ENCODE measurements at places on chromosomes 4 and X. TPM values are rescaled to one million over a fixed set of nuclear protein-coding genes. Genes with fewer than 3 reads are reported as not detected.
A peak's percentile ranks its signal among the peaks of the same experiment; 100 is the strongest.

DNA sequence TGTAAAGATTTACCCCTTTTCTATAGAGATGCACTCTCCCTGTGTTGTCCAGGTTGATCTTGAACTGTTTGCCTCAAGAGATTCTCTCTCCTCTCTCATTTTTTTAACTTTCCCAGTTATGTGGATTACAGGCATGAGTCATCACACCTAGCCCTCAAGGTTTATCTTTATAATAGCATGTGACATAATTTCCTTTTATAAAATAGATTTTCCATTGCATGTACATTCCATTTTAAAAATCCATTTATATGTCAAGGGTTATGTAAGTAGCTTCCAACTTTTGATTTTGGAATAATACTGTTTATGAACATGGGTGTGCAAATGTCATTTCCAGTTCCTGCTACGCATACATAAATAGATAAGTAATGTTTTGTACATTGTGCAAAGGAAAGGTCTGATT lies 20.6 kb downstream of the ZNF721 start:
- DNase-seq, result no peak

GASK1B gene
- total RNA-seq, result 1.1 TPM

GRCh38 chr4:54254915-54255246 lies 25.8 kb downstream of the PDGFRA start:
- DNase-seq, result no peak

GRCh38 chr4:87895964-87896621 lies 63.3 kb downstream of the MEPE start:
- no peak for DNase-seq

TMEM47 gene
- total RNA-seq, result not detected

- DNase-seq, result no peak
Observed at GRCh38 chrX:77442728-77443127, 4.5 kb upstream of the FGF16 start.

GRCh38 chr4:64940698-64941097 lies 531.4 kb upstream of the TECRL start:
- no peak for DNase-seq

DNA sequence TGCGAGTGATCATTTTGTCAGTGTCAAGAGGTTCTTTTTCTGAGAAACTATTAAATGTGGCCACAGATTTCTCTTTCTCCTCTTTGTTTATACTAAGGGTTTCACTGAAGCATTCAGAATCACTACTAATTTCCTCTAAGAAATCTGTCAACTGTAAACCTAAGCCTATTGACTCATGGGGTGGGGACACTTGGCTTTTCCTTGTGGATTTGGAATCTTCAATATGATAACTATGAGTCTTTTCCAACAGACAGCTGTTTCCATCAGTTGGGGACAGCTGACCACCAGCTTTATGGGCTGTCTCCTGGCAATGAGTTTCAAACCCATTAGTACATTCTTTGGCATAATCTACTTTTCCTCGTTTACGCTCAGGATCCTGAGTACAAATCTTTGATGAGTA lies 13.8 kb downstream of the PGRMC1 start:
- DNase-seq, result no peak

- DNase-seq, result no peak
Observed at GRCh38 chrX:8848441-8848840, 47.3 kb upstream of the FAM9A start.

DNA sequence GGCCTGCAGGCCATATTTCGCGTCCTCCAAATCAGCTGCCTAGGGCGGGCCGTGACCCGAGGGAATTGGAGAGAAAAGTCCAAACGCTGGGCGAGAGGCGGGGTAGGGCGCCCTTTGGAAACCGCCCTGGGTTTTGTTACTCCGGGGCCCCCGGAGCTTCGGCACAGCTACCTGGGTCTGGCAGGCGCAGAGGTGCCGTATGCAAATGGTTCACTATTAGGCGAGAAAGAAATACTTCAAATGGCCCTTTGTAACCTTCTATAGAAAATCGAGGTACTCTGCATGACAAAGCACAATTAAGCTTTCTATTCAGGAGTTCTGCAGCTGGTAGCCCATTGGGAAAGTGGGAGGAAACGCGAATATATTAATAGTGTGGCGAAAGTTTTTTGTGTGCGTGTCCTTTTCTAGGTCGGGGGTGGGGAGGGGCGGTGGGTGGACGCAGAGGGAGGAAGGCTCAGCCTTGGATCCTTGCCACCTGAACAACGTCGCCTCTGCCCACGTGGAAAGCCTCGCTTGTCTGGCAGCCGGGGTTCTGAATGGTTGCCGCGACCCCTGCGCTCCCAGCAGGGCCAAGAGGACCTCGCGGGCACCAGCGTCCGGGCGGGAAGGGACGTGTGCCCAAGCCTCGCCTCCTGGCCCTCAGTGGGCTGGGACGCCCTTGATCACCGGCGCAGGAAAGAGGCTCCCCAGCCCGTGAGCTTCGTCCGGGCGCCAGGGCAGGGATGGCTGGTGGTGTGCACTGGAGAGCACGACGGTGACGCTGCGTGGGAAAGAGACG lies 9.5 kb downstream of the GSX2 start:
- DNase-seq, result no peak

DNA sequence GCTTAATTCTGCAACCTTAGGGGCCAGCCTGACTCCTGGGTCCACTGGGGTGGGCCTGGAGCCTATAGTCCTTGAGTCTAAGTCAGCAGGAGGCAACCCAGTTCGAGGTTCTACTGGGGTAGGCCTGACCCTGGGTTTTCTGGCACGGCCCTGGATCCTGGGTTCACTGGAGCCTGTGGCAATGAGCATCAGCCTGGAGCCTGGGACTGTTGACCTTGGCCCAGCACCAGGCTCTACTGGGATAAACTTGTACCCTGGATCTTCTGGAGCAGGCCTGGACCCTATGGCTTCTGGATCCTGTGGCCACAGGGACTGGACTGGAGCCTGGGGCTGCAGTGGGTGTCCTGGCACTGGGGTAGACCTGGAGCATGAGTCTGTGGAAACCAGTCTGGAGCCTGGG lies 874.3 kb upstream of the INTU start:
- no peak for DNase-seq

DNA sequence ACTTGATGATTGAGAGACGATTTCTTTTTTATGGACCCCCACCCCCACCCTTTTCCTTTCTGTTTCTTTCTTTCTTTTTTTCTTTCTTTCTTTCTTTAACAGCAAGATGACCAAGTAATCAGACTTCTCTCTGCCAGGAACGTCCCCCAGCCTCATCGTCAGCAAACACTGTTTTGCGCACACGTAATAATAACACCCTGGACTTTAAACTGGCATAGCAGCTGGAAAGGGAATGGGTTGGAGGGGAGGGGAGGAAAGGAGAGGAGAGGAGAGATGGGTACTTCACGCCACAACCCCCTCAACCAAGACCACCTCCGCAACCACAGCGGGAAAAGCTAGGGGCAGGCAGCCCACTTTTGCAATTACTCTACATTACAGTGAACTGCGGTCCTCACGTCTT lies 1.1 kb downstream of the GABRA2 start:
- no peak for DNase-seq

DNA sequence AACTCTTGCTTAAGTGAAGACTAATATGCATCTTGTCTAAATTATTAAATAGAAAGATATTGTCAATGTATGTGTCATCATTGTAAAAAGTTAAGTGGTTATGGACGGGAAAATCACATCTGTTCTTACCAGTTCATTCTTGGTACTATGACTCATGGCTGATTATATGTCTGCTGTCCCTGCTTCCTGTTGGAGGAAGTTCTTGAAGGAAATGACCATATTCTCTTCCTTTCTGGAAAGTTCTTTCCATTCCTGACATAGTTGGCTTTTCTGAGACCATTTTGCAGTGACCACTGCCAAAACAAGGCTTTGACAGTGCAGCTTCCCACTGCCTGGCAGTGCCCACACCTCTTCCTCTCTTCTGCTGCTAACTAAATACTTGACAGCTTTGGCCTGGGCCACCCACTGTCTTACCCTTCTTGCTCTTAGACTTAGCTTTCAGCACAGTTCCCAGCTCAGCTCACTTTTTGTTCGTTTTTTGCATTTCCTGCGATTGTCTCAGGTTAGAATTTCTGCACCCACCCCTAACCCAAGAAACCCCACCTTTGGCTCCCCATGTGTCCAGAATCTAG lies 13.2 kb upstream of the CLDN24 start:
- no peak for DNase-seq

DNA sequence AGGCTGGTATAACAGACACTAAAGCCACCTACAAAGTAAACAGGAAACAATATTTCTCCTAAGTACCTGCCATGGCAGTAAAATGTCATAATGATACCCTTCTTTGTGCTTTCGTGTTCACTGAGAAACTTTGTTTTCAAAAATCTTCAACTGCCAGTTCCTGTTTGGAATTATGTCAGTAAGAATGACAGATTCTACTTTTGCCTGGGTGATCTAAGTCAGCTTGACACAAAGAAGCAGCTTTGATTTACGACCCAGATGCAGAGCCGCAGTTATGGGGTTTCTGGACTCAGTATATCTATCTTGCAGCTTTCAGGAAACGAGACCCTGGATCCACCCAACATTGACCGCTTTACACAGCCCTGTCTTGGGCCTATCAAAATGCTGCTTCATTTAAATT lies 71.2 kb downstream of the SNX25 start:
- no peak for DNase-seq

DNA sequence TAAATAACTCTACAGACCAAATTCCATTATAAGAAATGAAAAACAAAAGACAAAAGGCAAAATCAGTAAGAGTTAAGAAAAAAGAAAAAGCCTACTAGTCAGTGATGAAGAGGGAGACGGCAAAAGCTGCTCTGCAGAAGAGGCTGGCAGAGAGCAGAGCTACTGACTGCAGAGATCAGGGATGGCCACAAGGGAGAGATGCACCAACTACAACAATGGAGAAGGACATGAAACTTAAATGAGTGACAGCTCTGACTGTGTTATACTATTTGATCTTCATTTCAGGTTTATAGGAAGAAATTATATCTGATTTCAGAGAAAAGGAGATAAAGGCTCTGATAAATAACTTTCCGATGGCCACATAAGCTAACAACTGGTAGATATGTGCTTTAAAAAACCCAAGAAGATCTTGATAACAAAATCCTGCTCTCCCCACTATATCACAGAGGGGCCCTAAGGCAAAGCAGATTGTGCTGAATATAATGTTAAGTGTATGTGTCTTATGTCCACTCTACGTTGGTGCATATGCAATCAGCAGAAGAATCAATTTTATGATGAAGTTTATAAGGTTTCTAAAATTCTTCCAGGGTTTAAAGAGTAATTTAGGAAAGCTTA lies 58.4 kb upstream of the COX18 start:
- DNase-seq, result peak; percentile 51

DNA sequence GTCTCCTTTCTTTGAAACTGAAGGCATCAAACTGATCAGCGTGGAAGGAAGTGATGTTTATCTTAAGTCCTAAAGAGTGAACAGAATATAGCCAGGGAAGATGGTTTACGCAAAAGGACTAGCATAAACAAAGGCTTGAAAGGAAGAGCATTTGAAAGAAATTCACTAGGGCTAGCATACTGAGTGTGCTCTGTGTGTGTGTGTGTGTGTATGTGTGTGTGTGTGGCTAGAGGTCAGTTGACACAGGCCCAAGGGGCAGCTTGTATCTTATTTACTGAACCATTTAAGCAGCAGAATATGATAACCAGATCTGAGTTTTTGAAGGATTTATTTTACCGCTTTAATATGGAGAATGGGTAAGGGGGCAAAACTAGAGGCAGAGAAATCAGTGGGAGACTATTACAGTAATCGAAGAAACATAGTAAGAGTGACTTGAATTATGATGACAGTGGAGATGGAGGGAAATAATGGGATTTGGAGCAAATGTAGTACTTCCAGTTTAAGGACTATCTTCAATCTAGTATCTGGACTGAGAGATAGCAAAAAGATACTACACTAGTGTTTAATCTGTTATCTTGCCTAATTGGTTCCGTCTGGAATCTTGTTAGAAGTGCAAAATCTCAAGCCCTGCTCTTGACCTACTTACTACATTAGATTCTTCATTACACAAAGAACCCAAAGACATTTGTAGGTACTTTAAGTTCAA lies 36.9 kb downstream of the CEP44 start:
- no peak for DNase-seq

GRCh38 chrX:20567108-20567507 lies 300.4 kb upstream of the RPS6KA3 start:
- no peak for DNase-seq

DNA sequence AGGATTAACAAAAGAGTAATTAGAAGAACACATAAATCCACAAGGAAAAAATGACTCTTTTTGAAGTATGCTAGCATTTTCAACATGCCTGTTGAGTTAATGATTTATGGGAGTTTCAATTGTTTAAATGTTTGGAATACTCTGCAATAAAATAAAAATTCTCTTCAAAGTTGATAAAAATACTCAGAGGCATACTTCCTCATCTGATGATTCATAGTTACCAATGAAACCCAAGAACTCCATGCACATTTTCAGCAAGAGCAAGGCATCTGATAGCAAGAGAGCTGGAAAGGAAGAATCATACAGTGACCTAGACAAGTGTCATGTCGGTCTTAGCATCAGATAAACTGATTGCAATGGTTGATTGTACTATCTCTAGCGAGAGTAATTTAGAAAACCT lies 443.7 kb upstream of the ATOH1 start:
- no peak for DNase-seq

COL25A1 gene
- total RNA-seq, result not detected

HOPX gene
- 167 TPM for total RNA-seq

DNA sequence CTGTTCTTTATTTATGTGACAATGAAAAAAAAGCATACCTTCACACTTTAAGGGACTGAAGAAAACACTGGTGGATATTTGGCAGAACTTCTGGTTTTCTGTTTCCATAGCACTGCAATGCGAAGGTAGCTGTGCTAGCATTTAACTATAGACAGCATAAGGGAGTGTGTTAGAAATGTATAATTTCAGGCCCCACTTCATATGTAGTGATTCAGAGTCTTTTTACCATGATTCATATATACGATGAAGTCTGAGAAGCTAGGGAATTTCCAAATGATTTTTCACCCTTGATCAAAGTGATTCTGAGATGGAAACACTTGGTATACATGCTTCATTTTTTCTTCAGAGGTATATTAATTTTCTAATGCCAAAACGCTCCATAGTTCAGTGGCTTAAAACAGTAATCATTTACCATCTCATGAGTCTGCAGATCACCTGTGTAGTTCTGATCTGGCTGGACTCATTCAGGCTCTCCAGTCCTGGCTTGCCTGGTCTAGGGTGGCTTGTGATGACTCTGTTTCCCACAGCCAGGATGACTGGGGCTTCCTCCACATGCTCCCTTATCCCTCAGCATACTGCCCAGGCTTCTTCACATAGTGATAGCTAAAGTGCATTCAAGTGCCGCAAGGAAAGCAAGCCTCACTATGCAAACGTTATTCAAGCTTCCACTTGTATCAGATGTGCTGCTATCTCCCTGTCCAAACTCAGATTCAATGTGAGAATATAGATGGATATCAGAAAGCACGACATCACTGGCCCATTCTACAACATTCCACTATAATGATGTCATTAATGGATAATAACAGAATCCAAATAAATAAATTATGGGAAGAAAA lies 790.1 kb downstream of the TECRL start:
- no peak for DNase-seq
